ENCODE measurements at places on chromosomes 4 and X.

GRCh38 chr4:6928081-6928480, 18.5 kb downstream of the TBC1D14 start:
- DNase-seq: no peak

GRCh38 chr4:27407616-27408015, 547.0 kb downstream of the STIM2 start:
- DNase-seq: no peak

DNA sequence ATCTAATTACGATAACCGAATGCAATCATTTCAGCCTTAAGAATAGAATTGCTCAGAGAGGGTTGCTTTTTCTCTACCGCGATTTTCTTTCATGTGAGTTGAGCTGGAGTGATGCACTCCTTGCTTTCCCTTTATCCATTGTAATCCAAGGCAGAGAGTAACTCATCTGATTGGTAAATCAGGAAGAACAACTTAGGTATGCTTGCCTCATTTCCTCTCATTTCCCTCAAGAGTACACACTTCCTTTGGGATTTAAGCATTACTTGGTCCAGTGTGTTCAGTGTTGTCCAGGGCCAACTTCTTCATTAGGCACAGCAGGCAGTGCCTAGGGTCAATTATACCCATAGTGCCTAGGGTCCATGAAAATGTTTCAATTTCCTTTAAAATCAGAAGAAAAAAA, 15.7 kb upstream of the N4BP2 start:
- DNase-seq: no peak

DNA sequence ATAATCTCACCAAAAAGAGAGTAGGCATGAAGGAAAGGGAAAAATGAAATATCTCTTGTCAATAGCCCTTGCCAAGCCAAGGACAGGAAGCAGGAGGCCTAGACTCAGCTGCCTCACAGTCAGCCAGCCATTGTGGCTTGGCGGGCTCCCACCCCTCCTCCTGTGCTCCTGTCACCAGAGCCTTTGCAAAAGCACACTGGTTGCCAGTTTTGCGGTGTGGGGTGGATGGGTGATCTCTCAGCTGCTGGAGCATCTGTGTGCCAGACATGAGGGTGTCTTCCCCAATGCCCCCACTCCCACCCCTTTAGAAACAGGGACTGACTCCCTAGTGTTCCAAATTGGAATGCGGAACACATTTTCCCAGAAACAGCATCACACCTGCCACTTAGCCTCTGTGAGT, 26.1 kb downstream of the ARHGEF6 start:
- DNase-seq: no peak

DNA sequence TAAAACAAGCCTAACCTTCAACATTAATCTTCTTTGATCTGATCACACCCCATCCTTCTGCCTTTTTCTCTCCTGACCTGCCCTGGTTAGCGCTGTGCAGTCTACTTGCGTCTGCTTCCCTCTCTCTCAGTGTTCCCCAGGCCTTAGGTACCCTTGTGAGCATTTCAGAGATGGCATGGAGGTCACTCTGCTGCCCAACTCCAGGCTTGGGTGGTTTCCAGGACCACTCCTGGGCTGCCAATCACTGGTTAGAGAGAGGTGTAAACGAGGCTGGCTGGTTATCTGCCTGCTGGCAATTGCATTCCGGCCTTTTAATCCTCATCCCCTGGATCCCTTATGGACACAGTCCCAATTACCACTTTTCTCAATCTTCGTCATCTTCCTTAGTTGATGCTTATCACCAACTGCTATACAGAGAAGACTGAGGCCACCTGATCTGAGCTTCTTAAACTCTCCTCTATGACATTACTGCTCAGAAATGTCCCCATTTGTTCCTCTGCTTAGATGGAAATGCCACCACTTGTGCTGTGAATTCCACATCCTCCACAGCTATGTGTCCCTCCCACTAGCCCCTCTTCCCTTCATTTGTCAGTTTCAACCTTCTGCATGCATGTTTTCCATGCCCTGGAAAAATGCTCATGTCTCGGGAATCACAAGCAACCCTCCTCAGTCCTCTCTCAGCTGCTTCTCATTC, 29.0 kb upstream of the BCLAF3 start:
- no peak for DNase-seq

- no peak for DNase-seq
Observed at GRCh38 chr4:96913441-96914080, 1073.7 kb downstream of the PDHA2 start.

DNA sequence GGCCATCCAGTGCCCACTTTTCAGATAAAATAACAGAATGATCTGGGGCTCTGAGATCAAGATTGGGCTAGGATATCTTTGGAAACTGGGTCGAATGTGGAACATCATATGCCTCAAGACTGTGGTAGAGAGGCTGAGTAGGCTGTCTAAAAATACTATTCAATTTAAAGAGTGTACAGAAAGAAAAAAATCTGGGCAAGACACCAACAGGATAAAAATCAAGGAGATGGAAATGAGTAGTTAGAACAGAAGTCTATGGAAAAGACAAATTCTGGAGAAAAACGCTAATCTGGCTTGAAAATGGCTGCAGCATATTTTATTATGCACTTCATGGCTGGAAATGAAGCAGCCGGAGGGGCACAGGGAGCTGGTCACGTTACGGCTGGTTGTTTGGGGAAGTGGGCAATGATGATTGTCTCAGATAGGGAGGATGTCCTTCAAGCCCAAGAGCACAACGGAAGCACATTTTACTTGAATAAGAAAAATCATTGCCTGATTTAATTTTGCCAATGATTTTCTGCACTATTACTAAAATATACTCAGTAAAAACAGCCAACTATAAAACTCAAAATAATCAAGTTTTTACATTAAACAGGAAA, 27.1 kb upstream of the MAPK10 start:
- no peak for DNase-seq

GRCh38 chr4:189377569-189377968, 563.1 kb upstream of the FRG1 start:
- no peak for DNase-seq

- DNase-seq: no peak
Observed at GRCh38 chr4:20760053-20760452, 59.8 kb downstream of the PACRGL start.

GRCh38 chr4:40750461-40751258, 905 bp downstream of the NSUN7 start:
- no peak for DNase-seq

DNA sequence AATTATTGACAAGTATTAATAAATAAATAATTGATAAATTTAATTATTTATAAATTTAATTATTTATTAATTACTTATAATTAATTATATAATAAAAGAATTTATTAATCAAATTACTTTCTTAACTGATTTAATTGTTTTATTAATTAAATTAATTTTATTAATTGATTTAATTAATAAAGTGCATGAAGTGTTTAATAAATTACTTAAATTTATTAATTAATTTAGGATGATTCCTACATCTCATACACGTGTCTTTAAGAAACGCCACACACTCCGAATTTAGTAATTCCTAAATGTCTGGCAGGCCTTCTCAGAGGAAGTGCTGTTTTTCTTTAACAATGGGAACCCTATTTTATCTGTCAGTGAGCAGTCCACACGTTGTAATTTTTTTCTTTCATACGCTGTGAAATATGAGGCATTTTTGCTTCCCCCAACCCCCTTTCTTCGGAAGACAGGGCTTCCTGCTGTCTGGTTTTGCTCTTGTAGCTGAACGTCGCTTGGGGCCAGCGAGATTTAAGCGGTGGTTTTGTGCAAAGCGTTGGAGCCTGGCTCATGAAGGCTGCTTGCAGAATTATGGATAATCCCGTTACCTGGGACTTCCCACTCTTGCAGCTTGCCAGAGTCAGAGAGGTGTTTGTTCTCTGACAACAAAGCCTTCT, 46.8 kb downstream of the CRLF2 start:
- no peak for DNase-seq

GRCh38 chr4:10605746-10606482, 78.7 kb downstream of the CLNK start:
- no peak for DNase-seq

GRCh38 chr4:175066923-175067627, 148.9 kb downstream of the ADAM29 start:
- DNase-seq: no peak

DNA sequence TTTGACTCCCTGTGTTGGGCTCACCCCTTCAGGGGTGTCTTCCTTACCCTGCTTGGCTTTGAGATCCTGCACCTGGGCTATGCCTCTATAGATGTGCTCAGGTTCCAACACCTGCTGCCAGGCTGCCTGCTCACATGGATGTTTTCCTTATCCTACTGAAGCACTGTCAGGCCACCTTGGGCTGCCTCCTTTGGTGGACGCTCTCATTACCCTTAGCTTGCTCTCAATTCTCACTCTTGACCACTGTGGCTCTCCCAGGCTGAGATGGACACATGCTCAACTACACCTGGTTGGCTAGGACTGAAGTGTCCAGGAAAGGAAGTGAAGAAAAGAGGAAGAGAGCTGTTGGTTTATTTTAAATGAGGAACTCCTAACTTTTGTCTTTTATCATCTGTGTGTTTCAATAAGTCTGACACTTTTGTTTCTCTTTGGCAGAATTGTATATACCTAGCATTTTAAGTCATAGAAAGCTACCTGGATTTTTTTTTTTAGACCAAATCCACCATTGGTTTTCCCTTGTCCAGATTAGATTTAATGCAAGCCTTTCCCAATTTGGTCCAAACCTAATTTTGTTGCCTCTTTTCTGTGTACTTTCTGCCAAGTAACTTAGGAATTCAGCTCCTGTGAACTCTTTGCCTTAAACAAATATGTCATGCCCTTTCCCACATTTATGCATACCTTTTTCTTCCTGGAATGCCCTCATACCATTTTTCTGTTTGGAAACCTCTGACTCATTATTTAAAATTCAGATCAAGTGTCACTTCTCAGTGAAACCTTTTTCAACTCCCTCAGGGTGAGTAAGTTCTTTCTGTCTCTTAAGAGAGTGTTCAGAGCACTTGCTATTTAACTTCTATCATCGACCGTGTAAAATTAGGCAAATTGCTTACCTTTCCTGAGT, 175.8 kb downstream of the GC start:
- DNase-seq: no peak

GRCh38 chrX:19659929-19660328, 144.6 kb upstream of the MAP3K15 start:
- DNase-seq: no peak

DNA sequence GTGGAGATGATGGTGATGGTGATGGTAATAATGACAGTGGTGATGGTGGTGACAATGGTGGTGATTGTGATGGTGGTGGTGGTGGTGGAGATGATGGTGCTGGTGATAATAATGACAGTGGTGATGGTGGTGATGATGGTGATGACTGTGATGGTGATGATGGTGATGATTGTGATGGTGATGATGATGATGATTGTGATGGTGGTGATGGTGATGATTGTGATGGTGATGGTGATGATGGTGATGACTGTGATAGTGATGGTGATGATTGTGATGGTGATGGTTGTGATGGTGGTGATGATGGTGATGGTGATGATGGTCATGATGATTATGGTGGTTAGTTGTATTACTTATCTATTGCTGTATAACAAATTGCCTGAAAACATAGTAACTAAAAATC, 108.9 kb upstream of the NKX1-1 start:
- DNase-seq: no peak

GRCh38 chr4:32574803-32575202, 1854.6 kb downstream of the PCDH7 start:
- DNase-seq: no peak

DNA sequence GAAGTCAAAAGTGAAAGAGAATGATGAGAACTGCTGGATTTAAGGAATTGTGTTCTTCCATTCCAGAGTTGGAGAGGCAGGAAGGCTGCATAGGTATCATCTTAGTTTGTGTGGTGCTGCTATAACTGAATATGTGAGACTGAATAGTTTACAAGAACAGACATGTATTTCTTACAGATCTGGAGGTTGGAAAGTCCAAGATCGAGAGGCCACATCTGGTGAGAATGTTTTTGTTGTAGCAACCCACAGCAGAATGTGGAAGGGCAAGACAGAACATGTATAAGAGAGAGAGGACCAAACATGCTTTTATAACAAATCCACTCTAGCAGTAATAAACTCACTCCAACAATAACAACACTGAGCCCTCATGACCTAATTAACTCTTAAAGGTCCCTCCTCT, 408.6 kb downstream of the FAM47B start:
- no peak for DNase-seq

- DNase-seq: no peak
Observed at GRCh38 chr4:146842876-146843275, 102.8 kb downstream of the TTC29 start.

- DNase-seq: no peak
Observed at GRCh38 chr4:140014284-140014683, 139.7 kb downstream of the MAML3 start.

- DNase-seq: no peak
Observed at GRCh38 chrX:1392376-1393068, 609 bp upstream of the SLC25A6 start.

DNA sequence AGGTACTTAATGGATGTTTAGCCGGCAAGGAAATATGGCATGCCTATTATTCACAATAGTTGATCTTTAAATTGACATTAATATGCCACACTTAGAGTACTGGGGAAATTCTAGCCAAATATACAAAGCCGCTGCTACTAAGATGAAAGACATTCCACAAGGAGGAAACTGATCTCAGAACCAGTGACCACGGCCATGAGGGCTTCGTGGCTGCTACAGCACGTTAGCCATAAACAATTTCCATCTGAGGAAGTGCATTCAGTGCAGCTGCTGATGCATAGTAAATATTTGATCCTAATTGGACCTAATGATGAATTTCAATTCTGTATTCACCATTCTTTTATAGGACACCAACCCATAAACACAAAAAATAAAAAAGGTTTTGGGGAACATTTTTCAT, 59.1 kb downstream of the SORBS2 start:
- no peak for DNase-seq

DNA sequence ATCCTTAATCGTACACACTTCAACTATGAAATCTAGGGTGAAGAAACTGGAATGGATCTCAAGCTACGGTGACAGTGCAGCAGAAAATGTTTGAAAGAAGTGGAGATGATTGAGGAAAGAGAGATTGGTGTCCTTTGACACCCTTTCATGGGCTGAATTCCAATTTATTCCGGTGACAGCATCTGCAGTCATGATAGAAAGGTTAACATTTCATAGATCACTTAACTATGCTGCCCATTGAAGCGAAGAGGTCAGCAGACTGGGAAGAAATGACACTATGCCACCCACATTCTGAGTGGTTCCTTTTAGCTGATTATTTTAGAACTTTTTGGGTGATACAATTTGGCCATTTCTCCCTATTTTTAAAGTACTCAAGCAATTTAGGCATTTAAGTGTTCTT, 82.3 kb downstream of the DNAAF6 start:
- DNase-seq: no peak

- DNase-seq: no peak
Observed at GRCh38 chr4:8185295-8185694, 13.8 kb upstream of the SH3TC1 start.

All from D721Med (cell line).